Activated CD4-positive, alpha-beta T cell treated with anti-CD3 and anti-CD28 coated beads, Interleukin-2, amount 50 U/mL, for 4 hours (primary cell): ENCODE measurements at places on chromosomes 6 and 20.

DNA sequence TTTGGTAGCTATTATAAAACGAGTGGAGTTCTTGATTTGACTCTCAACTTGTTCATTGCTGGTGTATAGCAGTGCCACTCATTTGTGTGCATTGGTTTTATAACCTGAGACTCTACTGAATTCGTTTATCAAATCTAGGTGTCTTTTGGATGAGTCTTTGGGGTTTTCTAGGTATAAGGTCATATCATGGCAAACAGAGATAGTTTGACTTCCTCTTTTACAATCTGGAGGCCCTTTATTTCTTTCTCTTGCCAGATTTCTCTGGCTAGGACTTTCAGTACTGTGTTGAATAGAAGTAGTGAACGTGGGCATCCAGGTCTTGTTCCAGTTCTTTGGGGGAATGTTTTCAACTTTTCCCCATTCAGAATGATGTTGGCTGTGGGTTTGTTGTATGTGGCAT lies 38.8 kb downstream of the SUMO4 start:
- no peak for DNase-seq

DNA sequence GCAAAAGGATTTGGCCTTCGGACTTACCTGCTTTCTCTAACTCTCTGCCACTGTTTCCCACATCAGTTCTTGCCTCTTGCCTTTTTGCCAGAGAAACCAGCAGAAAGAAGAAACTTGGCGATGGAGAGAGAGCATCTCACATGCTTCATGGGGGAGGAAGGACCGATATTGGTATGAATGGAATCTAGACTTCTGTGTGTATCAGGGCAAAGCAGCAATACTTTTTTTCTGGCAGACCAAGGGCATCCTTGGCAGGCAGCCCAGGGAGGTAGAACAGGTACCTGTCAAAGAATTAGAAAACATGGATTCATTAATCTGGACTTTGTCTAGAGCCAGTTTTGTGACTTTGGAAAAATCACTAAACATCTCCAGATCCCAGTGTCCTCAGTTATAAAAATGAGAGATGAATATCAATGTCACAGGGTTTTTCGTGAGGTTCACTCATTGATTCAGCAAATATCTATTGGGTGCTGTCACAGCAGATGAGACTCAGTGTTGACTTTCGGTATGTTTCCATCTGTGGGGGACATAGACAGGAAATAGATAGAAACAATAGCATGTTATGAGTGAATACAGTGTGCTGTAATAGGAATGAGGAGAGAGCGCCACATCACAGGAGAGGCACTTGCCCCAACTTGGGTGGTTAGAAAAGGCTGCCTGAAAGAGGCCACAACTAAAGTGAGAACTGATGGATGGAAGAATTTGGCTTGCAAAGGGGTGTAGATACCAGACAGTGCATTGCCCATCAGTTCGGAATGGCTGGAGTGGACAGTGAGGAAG lies 114.1 kb downstream of the CD83 start:
- no peak for DNase-seq

DNA sequence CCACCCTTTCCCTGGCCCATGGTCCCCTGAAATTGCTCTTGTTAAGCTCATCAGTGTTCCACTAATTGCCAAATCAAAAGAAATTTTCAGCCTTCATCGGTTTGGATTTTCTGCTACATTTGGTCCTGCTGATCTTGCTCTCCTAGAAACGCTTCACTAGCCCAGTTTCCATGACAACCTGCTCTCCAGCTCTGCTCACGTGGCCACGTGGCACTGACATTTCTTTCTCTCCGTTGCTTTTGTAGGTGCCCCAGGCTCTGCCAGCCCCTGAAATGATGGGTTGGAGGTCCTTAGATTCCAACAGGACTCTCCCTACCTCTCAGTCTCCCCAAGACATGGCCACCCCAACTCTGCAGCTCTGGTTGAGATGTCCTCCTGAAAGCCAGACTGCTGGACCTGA lies 45.8 kb upstream of the NNAT start:
- DNase-seq: no peak

- DNase-seq: no peak
Observed at GRCh38 chr20:35700625-35701148, 1.5 kb downstream of the ROMO1 start.
